Activated naive CD4-positive, alpha-beta T cell (primary cell): ENCODE measurements at places on chromosomes 13 and 19.

DNA sequence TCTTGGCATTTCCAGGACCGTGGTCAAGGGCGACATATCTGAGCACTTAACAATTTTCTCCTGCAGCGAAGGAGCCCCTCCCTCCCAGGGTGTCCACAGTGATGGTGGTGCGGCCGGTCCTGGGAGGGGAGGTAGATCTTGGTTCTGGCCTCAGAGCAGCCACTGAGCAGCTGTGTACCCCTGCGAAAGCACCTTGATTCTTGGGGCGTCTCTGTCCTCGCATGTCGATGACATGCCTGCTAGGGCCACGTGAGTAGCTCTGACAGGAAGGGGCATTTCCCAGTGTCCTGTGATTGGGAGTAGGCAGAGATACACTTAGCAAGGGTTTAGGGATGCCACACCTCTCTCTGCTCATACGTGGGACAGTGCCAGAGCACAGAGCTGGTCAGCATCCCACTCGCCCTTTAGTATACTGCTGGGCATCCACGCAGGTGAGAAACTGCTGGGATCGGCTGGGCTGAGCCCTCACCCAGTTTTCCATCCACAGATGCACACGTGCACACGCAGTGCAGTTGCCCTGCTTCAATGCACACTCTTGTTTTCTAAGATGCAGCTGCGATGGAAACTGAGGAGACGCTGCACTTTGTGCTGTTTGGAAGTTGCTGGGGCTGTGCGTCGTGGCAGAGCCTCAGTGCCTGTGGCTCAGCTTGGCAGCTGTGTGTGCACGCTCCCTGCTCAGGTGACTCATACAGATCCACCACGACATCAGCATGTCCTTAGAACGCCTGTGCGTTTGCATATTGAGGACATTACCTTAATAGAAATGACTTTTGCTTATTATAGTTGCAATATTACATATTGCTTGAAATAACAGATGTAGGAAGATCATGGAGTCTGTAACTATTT lies 66.8 kb downstream of the TEX29 start:
- DNase-seq, result no peak

GRCh38 chr19:51100601-51101000 lies 7.6 kb downstream of the CTU1 start:
- DNase-seq, result no peak

- no peak for DNase-seq
These were observed at the start of gene TEKTIP1 for GRCh38 chr19:3538965-3539755. Gene TEKTIP1 (plus strand): TSS chr19:3539174. CDS start chr19:3539178, 4 bp downstream.

GRCh38 chr19:4500841-4501591 lies 17.3 kb downstream of the PLIN4 start:
- DNase-seq, result no peak

GRCh38 chr13:100594255-100594654 lies 5.7 kb upstream of the GGACT start:
- no peak for DNase-seq

- no peak for DNase-seq
These were observed 298.8 kb downstream of the SHISA2 start for GRCh38 chr13:25752957-25753551.

- no peak for DNase-seq
These were observed 11.7 kb upstream of the TMEM255B start for GRCh38 chr13:113747291-113747833.

DNA sequence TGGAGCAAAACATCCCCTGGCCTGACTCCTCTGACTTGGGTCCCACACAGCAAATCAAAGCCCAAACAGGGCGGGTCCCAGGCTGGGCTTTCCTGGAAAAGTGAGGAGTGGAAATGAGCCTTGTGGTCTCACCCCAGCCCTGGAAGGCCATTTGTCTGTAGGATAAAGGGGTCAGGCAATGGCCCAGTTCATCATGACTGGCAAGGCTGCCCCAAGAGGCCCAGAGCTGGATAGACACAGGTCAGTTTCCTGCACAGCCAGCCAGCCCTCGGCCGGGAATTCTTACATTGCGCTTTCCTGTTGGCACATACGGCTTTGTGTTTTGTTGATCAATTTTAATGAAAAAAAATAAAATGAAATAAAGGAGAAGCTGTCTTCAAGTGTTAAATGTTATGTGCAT lies 174.3 kb downstream of the TSHZ3 start:
- no peak for DNase-seq

- DNase-seq, result no peak
These were observed 84.0 kb upstream of the SLC7A1 start for GRCh38 chr13:29679396-29680053.

DNA sequence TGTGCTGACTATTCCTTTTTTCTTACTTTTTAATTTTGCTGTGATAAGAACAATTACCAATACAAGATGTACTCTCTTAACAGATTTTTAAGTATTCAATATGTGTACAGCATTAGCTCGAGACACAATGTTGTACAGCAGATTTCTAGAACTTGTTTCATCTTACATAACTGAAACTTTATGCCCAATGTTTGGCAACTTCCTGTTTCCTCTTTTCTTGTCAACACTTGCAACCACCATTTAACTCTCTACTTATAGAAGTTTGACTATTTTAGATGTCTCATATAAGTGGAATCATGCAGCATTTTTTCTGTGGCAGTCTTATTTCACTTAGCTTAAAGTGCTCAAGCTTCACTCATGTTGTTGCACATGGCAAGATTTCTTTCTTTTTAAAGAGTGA lies 1426.8 kb downstream of the SLITRK5 start:
- no peak for DNase-seq

- DNase-seq, result no peak
These were observed 16.2 kb downstream of the CCDC97 start for GRCh38 chr19:41325947-41326706.

DNA sequence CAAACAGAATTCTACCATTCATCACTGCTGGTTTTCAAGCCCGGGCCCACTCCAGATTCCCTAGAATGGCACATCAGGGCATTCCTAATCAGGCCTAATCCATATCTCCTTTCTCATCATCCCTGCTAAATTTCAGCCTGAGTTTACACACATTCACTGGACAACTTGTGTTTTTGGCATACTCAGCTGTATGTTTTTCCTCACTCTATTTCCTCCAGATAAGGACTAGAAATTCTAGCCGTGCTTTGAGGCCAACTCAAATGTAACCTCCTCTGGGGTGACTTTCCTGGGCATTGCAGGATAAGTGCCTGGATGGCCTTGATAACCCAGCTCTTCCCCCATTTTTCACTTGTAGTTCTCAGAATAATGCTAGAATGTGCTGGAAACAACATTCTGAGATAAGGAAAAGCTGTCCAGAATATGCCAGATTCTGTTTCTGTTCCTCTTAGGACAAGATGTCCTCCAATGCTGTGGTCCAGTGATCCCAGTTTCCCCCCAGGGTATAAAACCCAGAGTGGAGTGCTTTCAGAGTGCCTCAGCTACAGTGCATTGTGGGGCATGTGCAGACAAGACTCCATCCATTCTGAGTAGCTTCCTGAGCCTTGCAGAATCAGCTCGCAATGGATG lies 66.9 kb upstream of the CLDN10 start:
- DNase-seq, result no peak
